Upper lobe of left lung (tissue), 6 donors: ENCODE measurements at places on chromosomes 6 and 20. TPM values are rescaled to one million over a fixed set of nuclear protein-coding genes. Genes with fewer than 3 reads are reported as not detected.

- no peaks in the 10 kb centered on the region for H3K27me3 ChIP-seq
- no peak overlapping the region for H3K4me3 ChIP-seq
- H3K4me1 ChIP-seq, result no peaks in the 10 kb centered on the region
- H3K27ac ChIP-seq, result no peak overlapping the region
- DNase-seq, result no peak
Observed at GRCh38 chr6:17015144-17015543, 86.7 kb upstream of the STMND1 start.

- H3K36me3 ChIP-seq, result no peaks in the 10 kb centered on the region
- H3K27ac ChIP-seq, result no peak overlapping the region
- peaks cover 32% of the 10 kb centered on the region for H3K4me1 ChIP-seq
- no peak overlapping the region for H3K4me3 ChIP-seq
- no peak for DNase-seq
Observed at GRCh38 chr20:50445354-50446151, 64.6 kb upstream of the PTPN1 start.

- H3K4me1 ChIP-seq, result no peaks in the 10 kb centered on the region
- no peaks in the 10 kb centered on the region for H3K27me3 ChIP-seq
- H3K4me3 ChIP-seq, result no peak overlapping the region
- H3K27ac ChIP-seq, result no peak overlapping the region
- DNase-seq, result no peak
Observed at GRCh38 chr6:130140084-130140483, 82.7 kb downstream of the SAMD3 start.

BTNL2 gene
- not detected for total RNA-seq

GGTLC1 gene
- total RNA-seq, result 94.7 TPM
